ENCODE measurements at places on chromosomes 16 and 17.

- peak; percentile 31 for DNase-seq
Observed at GRCh38 chr16:813204-813915, 12.8 kb upstream of the GNG13 start.

DNA sequence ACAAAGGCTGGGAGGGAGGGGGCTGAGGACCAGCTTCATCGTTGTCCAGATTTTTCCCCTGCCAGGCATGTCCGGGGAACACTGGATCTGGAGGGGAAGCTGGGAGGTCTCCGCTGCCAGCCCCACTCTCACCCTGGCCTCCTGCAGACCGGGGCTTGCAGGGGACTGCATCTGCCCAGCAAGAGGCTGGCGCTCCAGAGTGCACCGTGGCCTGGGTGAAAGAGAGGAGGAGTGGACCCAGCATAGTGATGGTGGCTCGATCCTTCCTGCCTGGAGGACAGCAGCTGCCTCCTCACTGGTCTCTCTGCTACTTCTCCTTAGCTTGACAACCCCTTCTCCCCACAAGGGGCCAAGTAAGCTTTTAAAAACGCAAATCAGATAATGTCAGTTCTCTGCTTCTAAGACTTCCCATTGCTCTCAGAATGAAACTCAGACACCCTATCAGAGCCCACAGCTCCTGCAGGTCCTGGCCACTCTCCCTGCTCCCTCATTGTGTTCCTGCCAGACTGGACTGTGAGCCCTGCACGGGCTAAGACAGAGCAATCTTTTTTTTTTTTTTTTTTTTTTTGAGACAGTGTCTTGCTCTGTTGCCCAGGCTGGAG lies 15.0 kb downstream of the CPNE2 start:
- DNase-seq, result no peak

- DNase-seq, result no peak
Observed at GRCh38 chr17:63258785-63259184, 187.3 kb downstream of the CYB561 start.

GRCh38 chr17:63250830-63251229 lies 195.3 kb downstream of the CYB561 start:
- DNase-seq, result no peak

DNA sequence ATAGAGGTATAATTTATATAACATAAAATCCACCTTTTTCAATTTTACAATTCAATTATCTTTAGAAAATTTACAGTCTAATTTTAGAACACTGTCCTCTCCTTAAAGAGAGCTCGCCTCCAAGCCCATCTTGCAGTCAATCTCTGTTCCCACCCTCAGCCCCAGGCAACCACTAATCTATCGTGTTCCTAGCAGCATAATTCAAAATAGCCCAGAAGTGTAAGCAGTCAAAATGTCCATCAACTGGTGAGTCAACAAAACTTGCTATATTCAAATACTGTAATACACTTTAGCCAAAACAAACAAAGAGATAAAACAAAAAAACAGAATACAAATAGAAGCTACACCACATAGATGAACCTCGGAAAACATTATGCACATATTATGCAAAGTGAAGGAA lies 1006.8 kb upstream of the EEF2KMT start:
- no peak for DNase-seq

- DNase-seq, result no peak
Observed at GRCh38 chr17:49582789-49583188, 7.1 kb downstream of the NXPH3 start.

DNA sequence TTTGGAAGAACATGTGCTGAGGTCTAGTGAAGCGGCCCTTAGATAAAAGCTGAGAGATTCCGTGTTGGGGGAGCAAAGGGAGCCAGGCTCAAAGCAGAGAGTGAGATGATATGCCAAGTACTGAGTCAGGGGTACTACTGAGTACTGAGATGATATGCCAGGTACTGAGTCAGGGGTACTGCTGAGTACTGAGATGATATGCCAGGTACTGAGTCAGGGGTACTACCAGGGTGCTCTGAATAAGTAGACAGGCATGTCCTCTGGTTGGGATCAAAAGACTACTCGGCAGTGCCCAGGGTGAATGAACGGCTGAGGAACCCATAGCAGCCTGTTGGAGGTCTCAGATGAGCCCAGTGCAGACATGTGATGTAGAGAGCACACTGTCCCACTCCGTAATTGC lies 239.0 kb downstream of the SOX9 start:
- no peak for DNase-seq

- no peak for DNase-seq
Observed at GRCh38 chr17:3860939-3861700, 15.1 kb upstream of the NCBP3 start.

DNA sequence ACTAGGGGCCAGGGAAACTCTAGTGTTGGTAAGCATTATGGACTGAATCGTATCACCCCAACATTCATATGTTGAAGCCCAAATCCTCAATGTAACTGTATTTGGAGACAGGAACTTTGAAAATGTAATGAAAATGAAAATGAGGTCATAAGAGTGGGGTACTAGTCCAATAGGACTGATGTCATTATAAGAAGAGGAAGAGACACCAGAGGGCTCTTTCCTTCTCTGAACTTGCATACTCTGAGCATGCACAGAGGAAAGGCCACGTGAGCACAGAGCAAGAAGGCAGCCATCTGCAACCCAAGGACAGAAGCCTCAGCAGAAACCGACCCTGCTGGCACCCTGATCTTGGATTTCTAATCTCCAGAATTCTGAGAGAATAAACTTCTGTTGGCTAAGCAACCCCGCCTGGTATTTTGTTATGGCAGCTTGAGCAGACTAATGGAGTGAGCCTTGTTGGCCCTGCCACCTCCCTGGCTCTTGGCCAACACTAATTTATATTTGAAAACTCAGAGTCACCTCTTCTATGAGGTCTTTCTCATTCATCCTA lies 273.4 kb downstream of the NTN1 start:
- no peak for DNase-seq

- no peak for DNase-seq
Observed at GRCh38 chr17:42414704-42415409, 8.2 kb downstream of the CAVIN1 start.

GRCh38 chr17:69704935-69705334 lies 290.4 kb downstream of the MAP2K6 start:
- no peak for DNase-seq

DNA sequence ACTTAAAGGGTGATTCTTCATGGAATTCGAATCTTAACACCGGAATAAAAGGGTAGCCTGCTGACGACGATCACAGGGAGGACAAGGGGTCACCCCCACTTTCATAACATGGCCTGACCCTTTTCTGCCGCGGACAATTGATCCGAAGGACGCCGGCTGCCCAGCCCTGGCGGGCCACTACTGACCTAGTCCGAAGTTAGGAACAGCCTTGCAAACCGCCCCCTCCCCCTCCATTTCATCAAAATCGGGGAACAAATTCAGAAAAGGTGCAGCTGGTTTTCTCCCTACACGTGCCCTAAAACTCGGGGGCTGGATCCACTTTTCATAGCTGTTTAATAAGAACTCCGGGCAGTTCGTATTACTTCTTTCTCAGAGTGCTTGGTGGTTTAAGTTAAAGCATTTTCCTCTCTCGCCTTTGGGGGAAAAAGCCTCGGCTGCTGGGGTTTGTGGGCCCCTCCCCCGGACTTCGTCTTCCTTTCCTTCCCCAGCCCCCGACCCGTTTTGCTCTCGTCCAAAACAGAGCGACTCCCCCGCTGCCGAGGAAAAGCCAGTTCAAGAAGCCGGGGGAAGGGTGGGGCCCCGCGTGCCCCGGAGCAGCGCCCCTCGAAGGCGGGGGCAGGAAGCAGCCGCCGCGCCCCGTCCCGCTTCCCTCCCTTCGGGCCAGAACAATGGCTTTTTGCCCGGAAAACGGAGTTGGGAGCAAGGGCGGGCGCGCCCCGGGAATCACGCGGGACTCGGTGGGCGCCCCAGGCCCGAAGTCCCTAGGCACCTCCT lies 641 bp upstream of the CBX2 start:
- peak; percentile 72 for DNase-seq

- no peak for DNase-seq
Observed at GRCh38 chr17:17204041-17204591, 2.0 kb downstream of the PLD6 start.

GRCh38 chr16:59067205-59067604 lies 333.1 kb upstream of the GOT2 start:
- no peak for DNase-seq

GRCh38 chr17:38585056-38585917 lies 20.5 kb downstream of the SRCIN1 start:
- DNase-seq, result peak; percentile 86

GRCh38 chr17:77211681-77212080 lies 70.9 kb downstream of the SEC14L1 start:
- DNase-seq, result no peak

- no peak for DNase-seq
Observed at GRCh38 chr16:70254180-70254964, 2.6 kb upstream of the EXOSC6 start.

DNA sequence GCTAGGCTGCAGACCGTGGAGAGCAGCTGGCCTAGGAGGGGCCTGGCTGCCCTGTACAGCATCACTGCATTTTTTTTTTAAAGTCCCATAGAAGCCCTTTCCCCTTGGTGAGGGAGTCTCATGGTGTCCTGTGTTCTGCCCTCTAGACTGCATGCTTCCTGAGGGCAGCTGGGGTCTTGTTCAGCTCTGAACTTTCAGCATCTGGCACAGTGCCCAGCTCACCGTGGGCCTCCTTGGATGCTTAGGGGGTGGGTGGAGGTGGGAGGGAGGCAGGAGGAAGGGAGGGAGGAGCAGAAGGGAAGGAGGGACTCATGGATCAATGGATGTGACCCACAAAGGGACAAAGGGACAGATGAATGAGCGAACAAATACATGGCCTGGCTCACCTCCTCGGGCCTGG lies 63.4 kb upstream of the TMEM97 start:
- DNase-seq, result no peak

DNA sequence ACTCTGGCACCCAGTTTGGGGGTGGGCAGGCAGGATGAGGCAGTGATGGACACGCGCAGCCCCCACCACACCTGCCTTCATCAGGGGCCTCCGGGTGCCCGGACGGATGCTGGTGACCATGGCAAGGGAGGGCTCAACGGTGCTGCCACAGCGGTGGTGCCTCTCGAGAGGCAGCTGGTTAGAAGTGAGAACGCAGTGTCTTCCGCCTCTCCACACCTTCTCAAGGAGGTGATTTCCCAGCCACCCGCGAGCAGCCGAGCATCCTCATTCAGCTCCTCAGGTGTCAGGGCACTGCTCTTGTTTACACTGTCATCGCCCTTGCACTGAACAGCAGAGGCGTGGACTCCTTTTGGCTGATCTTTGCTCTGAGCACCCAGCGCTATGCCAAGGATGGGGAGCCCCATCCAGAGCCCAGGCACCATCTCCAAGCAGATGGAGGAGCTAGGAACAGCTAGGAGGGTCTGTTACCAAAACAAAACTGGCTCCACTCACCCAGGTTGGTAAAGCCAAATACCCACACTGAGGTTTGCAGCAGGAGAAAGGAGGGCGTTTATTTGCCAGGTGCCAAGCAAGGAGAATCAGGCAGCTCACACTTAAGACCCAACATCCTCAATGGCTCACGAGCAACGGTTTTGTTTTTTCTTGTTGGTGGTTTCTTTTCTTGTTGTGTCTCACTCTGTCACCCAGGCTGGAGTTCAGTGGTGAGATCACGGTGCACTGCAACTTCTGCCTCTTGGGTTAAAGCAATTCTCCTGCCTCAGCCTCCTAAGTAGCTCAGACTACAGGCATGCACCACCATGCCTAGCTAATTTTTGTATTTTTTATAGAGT lies 174.3 kb upstream of the TNRC6C start:
- DNase-seq, result no peak

GRCh38 chr17:45106582-45106981 lies 25.7 kb downstream of the PLCD3 start:
- no peak for DNase-seq

DNA sequence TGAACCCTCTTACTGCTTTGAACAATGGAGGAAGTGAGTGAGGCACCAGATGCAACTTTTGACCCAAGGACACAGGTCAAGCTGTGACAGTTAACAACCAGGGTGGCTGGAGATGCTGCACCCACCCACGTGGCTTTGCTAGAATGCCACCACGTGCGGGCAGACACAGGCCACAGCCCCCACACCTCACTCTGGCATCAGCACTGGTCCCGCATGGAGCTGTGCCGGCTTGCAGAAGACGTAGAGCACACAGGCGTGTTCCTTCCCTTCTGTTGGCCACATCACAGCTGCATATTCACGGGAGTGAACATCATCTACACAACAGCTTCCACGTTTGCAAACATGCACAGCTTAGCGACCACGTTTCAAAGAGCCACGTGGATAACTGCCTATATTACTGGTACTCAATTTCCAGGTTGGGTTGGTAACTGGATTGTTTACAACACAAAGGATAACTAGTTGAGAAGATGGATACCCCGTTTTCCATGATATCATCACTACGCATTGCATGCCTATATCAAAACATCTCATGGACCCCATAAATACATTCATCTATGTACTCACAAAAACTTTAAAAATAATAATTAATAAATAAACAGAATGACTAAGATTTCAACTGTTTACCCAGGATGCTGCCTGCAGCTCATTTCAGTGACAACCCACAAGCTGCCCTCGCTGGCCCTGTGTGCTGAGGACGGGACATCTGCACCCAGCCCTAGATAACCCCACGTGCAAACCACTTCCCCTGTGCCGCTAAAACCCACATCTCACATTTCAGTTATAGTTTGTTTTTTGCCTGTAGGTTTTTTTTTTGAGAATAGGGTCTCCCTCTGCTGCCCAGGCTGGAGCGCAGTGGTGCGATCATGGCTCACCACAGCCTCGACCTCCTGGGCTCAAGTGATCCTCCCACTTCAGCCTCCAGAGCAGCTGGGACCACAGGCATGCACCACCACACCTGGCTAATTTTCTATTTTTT lies 132.0 kb downstream of the ANKRD11 start:
- DNase-seq, result no peak

DNA sequence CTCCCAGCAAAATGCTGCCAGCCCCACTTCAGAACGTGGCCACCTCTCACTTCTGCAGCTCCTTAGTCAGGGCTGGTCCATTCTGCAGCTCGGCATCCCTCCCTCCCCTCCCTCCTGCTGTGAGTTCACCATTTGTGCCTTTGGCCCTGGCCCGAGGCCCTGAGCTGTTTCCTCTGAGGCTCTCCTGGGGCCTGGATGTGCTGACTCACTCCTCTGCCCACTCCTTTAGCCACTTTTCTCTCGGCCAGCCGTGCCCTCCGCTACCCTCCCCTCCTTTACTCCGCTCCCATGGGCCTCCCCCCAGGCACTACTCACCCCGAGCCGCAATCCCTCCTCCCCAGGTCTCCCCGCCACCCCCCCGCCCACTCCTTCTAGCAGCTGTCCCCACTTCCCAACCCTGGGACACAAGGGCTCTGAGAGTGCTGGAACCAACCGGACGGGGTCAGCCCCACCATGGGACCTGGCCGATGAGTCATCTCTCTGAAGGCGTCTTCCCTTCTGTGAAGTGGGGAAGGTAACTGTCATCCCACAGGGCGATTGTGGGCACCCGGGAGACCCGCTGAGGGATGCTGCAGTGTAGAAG lies 11.5 kb downstream of the KCNG4 start:
- peak; percentile 19 for DNase-seq

Measured in NCI-H146 (cell line).